ENCODE measurements at places on chromosomes 5 and 9.

GRCh38 chr9:136625101-136626065, 37.3 kb upstream of the EGFL7 start:
- peak; percentile 55 for DNase-seq

GRCh38 chr5:138853132-138853531, 22.0 kb downstream of the LRRTM2 start:
- DNase-seq = no peak

DNA sequence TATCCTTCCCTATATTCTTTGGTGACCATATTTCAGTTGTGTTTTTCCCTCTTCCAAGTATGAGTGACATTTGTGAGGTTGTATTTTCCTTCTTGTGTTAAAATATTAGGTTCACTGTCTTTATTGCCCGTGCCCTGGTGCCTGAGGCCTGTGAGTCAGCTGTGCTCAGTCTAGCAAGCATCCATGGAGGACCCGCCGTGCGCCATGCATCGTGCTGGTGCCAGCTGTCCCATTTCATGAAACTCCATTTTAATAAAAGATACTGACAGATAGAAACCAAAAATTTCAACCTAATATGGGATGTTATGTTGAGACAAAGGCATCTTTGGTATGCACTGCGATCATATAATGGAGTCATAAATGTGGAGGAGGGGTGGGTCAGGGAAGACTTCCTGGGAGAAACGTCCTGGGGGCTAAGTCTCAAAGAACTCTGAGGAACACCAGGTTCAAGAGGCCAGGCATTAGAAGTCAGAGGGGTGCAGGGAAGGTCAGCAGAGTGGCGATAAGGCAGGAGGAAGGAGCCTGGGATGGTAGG, 34.0 kb upstream of the FGF1 start:
- DNase-seq = no peak

DNA sequence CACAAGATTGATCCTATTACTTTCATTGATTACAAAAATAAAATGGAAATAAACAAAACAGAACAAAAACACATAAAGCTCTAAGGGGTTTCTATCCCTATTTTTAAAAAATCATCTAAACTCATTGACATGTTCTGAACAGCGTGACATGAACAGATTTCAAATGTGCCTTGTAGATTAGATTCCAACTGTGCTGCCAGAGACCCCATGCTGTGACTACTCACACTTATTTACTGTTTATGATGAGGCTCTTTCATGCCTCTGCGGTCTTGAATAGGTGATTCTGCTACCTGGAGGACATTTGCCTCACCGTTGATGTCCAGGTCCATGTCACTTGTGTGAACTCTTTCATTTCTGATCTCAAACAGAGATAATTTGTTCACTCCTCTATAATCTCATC, 990.2 kb downstream of the CDH12 start:
- no peak for DNase-seq

- DNase-seq = no peak
These were observed 43.7 kb upstream of the ITGA1 start for GRCh38 chr5:52743970-52744369.

- DNase-seq = no peak
These were observed 36.6 kb downstream of the PCDH1 start for GRCh38 chr5:141841378-141842180.

GRCh38 chr5:149869411-149869821, 75.2 kb downstream of the PDE6A start:
- DNase-seq = no peak

DNA sequence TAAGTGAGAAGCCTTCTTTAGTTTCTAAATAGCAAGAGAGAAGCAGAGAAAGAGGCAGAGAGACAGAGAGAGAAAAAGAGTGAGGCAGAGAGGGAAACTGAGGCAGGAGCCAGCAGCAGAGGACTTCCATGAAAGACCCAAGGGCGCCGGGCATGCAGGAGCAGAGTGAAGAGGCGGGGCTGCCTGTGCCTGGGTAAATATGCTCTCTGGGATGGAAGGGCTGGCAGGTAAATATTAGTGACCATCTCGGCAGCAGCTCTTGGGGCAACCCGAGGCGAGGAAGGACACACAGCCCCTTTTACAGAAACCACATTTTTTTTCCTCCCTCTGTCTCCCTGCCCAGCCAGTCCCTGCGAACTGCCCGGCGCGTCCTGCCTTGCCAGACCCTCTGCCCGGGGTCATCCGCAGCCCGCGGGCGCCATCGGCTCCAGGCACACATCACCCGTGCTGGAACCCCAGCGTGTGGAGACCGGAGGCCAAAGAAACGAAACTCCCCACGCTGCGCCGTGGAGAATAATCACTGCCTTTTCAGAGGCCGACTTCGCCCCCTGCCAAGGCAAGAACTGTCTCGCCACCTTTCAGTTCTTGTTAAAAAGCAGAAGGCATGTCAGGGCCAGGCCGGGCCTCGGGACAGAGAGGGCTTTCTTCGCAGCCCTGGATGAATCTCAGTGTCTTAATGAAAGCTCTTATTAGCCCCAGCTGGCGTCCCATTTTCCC, 61.3 kb downstream of the BOD1 start:
- DNase-seq = no peak

DNA sequence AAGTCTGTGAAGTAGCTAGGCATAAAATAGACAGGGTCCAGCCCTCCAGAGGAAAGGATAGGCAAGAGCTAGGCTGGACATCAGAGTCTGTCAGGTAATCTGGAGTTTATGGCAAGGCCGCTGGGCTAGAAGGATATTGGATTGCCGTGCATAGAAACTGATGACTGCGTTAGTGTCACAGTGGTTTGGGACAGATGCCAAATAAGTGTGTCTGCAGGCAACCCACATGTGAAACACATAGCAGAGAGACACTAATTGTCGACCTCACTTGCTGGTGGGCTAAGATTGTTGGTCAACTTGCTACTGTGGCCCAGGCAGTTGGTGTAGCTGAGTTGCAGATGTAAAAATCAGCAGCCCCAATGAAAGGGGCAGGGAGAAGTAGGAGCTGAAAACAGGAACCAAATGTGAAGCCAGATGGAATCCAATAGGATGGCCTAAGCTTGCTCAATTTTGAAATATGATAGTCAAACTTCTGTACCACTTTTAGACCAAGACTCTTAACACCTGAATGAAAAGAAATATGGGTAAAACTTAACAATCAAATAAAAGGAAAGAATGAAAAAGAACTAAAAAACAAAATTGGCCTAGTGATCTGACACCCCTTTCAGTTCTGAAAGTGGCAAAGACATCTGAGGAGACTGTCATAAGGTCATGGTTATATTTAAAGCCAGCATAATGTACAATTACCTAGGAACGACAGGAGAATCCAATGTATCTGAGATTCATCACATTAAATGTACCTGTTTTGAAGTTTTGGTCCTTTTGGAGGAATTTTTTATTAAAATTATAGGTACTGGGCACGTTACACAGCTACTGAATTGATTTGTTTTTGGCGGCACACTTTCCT, 243.3 kb upstream of the ACTBL2 start:
- DNase-seq = no peak

GRCh38 chr5:145960166-145960565, 23.8 kb downstream of the SH3RF2 start:
- DNase-seq = no peak

- no peak for DNase-seq
These were observed 13.0 kb downstream of the SUB1 start for GRCh38 chr5:32598260-32598937.

DNA sequence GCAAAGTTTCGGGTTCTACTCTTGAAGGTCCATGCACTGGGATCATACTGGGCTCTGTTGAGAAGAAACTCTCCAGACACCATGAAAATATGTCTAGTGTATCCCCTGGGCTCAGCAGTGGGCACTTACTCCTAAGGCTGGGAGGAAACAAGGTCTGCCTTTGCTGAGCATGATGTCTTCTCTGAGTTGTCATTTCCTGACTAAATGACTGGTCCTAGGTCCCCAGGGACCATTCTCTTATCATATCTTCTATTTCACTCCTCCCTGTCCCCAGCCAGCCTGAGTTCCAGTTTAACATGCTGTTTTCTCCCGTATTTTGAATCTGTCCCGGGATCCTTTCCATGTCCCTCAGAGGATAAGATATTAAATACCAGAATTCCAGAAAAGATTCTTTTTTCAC, 225.4 kb downstream of the MTRR start:
- DNase-seq = no peak

DNA sequence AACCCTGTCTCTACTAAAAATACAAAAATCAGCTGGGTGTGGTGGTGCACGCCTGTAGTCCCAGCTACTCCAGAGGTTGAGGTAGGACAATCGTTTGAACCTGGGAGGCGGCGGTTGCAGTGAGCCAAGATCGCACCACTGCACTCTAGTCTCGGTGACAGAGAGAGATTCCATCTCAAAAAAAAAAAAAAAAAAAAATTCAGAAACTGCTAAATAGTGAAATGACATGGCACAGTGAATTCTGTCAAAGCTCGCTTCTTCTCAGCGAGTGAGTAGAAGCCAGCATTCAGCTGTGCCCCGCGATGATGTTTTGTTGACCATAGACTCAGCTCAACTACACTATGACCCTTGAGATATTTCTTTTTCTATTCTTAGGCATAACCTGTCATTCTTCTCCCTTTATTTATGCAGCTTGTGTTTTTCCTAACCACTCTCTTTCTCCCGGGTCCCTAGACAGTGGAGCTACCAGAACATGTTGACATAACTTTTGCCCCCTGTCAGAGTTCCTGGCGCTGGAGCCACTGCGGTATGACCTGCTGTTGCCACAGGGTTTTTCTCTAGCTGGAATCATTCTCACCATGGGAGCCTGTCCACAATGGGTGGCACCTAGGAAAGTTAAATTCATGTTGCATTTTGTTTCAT, 13.5 kb upstream of the IQGAP2 start:
- no peak for DNase-seq

DNA sequence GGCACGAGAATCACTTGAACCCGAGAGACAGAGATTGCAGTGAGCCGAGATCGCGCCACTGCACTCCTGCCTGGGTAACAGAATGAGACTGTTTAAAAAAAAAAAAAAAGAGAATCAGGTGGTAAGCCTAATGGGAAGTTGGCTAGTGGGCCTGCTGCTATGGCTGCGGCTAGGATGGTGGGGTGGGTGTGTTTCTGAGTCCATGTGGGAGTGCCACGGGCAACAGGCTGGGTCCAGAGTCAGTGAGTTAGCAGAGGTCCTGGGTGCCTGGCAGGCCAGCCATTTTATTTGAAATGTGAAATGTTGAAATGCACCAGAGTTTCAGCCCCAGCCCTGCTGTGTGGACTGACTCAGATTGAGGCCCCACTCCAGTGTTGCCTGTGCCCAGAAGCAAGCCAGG, 37.8 kb downstream of the JADE2 start:
- DNase-seq = no peak

DNA sequence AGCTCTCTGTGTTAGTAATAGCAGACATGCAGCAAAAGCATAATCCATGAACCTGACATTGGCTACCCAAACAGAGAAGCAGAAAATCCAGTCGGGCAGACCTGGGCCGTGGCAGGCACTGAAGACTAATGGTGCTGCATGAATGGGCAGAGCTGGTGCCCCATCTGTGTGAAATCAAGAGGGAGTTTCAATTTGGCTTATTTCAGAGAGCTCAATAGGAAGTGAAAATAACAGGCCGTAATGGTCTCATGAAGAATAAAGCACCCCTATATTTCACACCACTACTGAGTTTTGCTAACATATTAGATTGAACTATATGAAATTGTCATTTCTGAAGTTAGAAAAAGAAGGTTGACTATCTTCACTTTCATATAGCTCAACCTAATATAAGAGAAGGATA, 149.7 kb downstream of the ENC1 start:
- no peak for DNase-seq

- no peak for DNase-seq
These were observed 291.0 kb downstream of the NSG2 start for GRCh38 chr5:174336479-174336878.

DNA sequence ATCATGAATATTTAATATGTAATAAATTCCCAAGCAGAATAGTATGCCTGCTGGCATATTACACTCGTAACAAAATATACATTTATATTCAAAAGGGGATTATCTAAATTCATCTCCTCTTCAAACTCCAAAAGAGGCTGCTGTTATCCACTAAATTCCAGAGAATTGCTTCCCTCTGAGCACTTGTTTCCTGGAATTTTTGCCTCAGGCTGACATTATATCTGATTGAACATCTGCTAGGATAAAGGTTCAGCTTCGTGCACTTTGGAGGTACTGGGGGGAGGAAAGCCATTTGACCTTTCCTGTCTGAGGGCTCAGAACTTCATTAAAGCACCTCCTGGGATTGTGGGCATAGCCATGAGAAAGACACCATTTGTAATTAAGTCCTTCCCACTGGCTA, 4.3 kb upstream of the HAPLN1 start:
- no peak for DNase-seq

DNA sequence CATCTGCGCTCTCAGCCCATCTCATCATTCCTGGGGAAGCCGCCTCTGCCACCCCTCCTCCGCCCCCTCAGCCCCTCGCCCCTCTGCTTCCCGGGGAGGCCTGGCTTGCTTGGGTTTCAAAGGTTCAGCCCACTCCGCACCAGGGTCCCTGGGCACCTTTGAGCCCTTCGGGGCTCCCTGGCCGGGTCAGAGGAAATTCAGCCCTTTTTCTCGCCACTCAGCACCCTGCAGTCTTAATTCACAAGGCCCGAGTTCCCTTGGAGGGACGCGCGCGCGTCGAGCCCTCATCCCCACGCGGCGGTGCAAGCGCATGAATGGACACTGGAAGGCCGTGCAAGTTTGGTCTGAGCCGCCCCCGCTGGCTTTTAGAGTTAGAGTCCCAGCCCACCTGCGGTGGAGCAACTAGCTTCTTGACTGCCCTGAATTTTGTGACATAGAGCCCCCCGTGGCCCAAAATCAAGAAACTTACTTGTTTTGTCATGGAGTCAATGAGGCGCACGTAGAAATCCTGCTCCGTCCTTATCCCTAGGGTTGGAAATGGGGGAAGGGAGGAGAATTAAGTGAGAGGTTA, 4.5 kb downstream of the EBF1 start:
- DNase-seq = peak; percentile 55

GRCh38 chr5:177592905-177593304, 902 bp downstream of the TMED9 start:
- DNase-seq = no peak

DNA sequence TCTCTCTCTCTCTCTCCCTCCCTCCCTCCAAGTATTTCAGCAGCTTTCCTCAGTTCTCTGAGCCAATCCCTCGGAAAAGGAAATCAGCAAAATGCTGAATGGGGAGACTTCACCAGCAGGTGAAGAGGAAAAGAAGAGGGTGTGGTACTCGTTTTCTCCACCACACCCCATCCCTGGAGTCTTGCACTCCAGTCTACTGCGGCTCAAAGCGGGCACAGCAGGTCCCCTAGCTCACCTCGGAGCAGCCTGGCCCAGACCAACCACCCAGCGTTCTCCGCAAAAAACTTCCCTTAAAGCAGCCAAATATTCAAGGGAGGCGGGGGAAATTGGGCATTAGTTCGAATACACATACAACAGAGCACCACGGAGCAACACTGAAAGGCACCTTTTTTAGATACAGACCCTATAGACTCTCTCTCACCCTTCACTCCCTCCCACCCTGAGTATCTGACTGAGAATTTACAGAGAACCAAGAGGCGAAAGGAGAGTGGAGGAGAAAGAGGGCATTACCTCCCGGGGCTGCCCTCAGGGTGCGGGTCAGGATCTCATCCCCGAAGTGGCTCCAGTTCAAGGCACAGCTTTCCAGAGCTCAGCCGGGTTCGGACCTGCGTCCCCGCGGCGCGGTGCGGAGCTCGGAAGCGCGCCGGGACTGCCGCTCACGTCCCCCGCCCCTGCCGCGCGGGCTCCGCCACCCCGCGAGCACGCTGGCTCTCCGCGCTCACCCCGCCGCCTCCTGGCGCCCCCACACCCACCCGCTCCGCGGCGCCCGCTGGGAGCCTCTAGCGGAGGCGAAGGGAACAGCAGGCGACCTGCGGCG, 1638.5 kb upstream of the C9orf72 start:
- peak; percentile 52 for DNase-seq

All from muscle of arm (tissue), 14 donors.